Fibroblast of skin of right quadriceps (primary cell): ENCODE measurements at places on chromosomes 16 and 17.

- DNase-seq: no peak
These were observed 12.2 kb upstream of the ADGRG1 start for GRCh38 chr16:57616241-57616640.

DNA sequence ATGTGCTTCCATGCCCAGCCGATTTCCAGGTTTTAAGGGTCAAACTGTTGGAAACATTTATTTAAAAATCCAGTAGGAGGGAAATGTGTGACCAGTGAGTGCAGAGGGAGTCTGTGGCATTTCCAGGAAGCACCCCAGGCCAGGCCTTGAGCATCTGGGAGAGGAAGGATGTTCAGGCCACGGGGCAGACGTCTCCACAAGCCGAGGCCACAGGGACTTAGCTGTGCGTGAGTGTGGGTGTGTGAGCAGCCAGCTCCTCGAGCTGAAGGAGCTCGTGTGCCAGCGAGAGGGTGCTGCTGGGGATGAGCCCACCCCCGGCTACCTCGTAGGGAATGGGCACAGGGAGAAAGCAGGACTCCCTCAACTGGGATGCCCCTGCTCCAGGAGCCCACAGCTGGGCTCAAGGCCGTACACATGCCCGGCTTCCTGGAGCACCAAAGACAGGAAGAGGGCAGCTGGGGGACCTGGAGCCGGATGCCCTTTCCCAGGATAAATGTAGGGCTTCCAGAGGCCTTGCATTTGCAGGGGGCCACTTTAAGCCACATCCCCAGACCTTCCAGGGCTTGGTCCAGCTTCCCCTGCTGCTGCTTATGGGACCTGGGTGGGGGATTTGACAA lies 12.5 kb downstream of the NPTX1 start:
- DNase-seq: no peak

- DNase-seq: no peak
These were observed 56.8 kb upstream of the HS3ST2 start for GRCh38 chr16:22757202-22757601.

DNA sequence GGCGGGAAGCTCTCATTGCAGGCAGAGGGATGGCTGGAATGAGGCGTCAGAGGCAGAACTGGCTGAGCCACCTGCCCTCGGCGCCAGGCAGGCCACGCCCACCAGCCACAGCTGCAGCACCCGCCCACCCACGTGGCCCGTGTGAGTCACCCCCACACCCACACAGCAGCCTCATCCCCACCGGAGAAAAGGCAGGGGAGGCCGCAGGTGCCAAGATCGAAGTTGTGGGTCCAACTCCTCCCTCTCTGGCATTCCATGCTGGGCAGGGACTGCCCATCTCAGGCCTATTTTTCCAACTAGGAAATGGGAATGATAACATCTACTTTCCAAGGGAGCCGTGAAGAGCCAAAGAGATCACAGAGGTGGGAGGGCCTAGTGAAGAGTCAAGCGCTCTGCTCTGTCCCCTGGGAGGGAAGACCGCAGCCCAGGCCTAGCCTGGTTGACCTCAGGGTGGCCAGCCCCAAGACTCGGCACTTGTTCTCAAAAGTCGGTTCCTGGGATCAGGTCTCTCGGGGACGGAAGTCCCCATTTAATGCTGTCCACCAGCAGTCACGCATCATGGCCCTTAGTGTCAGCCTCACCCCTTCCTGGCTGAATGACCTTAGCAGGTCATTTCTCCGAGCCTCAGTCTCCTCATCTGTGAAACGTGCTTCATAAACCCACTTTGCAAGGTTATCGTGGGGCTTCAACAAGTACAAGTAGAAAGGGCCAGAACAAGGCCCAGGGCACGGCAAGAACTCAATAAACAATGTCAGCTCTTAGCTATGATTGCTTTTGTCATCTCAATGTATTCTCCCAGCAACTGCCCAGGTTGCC lies at the start of gene TRPV3:
Gene TRPV3 (minus strand): TSS at position 45 of the 816 bp plus-strand sequence. CDS start 2,962 bp downstream, outside the sequence.
- DNase-seq: no peak

DNA sequence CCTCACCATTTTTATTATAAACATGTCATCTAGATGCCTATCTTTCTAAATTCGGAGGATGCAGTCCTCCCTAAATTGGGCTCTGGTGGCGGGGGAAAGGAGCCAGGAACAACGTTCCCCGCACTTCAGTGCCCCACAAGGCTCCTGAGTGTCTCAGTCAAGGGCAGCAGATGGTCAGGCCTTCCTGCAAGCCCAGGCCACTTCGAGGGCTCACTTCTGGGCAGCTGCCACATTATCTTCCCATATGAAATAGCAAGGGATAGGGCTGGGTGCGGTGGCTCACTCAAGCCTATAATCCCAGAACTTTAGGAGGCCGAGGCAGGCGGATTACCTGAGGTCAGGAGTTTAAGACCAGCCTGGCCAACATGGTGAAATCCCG lies 32.3 kb downstream of the FBXO31 start:
- no peak for DNase-seq

DNA sequence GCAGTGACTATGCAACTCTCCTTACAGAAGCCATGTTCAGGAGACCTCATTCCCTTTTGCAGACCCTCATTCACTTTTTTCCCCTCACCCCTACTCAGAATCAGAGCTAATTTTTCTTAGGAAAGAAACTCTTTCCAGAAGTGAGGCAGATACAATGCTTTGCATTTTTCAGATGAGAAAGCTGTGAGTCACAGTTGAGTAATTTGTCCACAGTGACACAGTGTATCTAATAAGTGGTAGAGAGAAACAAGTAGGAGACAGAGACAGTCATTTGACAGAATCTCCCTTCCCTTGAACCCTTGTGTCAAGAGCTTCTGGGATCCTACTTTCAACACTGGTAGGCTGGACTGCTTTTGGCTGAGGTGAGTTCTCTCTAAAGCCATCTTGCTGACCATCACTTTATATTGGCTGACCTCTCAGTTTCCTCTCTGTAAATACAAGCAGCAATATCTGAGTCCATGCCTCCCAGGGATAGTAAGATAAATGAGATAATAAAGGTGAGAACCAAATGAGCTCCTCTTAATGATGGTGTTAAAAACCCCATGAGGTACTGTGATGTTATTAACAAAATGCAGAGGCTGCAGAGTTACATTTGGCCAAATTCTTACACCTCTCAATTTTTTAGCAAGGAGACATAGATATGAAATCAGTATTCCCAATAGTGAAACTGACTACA lies 130.8 kb downstream of the CA10 start:
- DNase-seq: peak; percentile 84

DNA sequence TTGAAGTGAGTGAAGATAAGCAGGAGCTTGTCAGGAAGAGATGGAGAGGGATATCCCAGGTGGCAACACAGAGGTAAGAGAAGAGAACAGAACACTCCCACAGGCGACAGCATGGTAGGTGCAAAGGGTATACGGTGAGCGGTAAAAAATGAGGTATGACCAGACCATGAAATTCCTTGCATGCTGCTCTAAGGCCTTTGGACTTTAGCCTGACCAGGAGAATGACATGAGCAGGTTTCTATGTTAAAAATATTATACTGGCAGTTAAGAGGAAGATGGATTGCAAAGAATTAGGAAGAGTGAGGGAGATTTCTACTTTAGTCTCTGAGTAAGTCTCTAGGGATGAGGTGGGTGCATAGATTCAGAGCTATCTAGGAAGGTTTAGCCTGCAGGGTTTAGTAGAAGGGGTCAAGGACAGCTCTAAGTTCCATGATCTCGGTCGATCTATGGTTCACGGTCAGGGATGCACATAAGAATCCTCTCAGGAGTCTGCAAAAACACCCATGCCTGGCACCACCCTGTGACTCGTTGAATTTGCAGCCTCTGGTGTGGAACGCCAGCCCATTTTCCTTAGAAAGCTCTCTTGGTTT lies 65.7 kb downstream of the HLF start:
- no peak for DNase-seq

DNA sequence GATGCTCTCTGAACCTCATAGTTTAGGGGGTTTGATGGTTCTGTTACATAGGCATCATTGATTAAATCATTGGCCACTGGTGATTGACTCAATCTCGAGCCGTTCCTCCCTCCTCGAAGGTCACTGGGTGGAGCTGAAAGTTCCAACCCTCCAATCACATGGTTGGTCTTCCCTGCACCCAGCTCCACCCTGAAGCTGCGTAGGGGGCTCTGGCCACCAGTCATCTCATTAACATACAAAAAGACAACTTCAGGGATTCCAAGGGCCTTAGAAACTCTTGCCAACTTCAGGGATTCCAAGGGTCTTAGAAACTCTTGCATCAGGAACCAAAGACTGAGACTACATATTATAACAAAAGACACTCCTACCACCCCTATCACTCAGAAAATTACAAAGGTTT lies 306.5 kb upstream of the TNRC6C start:
- no peak for DNase-seq

- DNase-seq: no peak
These were observed 5.8 kb upstream of the CHCT1 start for GRCh38 chr17:60416368-60416925.

DNA sequence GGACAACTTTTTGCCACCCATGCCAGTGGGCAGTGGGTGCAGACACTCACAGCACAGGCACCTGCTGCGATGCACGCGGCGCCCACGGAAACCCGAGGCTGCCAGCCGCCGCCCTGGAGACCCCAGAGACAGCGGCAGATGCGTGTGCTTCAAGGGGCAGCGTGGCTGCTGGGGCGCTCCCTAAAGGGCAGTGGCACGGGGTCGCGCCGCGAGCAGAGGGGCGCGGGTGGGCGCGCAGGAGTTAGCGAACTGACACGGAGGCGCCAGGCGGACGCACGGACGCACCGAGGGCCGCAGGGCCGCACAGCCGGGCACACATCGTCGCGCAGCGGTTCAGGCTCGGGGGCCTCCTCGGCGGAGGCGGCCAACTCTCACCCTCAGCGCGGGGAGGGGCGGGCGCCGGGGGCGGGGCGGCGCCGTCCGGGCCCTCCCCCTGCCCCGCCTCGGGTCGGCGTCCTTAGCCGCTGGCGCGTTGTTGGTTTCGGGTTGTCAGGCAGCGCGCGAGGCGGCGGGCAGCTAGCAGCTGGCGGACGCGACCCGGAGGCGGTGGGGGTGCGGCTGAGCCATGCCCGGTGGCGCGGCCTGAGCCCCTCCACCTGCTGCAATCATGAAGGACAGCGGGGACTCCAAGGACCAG lies at the start of gene KIF19:
Gene KIF19 (plus strand): TSS at position 484 of the 637 bp plus-strand sequence. CDS start 124 bp downstream, at position 608.
- no peak for DNase-seq

GRCh38 chr17:22273308-22273707 lies 581.0 kb downstream of the KCNJ18 start:
- no peak for DNase-seq

DNA sequence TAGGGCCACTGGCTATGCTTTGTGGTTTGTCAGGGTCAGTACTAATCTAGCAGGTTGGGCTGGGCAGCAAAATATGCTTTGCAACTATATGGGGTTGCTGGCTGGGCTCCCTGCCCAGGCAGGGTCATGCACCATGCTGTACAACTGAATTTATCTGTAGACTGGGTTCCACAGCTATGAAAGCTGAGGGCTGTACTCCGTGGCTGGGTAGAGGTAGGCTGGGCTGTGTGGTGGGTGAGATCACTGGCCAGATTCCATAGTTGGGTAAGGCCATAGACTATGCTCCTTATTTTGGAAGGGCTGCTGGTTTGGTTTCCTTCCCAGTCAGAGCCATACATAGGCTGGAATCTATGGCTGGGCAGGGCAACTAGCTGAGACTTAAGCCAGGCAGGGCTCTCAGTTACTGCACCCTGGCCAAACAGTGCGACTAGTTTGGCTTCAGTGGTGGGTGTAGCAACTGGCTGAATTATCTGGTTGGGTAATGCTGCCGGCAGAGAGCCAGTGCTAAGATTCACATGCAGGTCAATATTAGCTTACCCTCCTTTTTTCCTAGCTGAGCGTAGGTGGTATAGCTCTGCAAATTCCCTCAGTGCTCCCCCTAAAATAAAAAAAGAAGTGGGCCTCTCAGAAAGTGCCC lies 769.1 kb upstream of the CDH8 start:
- DNase-seq: no peak

GRCh38 chr17:10354651-10355050 lies 18.2 kb downstream of the MYH13 start:
- no peak for DNase-seq

GRCh38 chr16:86862595-86863280 lies 284.4 kb downstream of the FOXL1 start:
- no peak for DNase-seq

DNA sequence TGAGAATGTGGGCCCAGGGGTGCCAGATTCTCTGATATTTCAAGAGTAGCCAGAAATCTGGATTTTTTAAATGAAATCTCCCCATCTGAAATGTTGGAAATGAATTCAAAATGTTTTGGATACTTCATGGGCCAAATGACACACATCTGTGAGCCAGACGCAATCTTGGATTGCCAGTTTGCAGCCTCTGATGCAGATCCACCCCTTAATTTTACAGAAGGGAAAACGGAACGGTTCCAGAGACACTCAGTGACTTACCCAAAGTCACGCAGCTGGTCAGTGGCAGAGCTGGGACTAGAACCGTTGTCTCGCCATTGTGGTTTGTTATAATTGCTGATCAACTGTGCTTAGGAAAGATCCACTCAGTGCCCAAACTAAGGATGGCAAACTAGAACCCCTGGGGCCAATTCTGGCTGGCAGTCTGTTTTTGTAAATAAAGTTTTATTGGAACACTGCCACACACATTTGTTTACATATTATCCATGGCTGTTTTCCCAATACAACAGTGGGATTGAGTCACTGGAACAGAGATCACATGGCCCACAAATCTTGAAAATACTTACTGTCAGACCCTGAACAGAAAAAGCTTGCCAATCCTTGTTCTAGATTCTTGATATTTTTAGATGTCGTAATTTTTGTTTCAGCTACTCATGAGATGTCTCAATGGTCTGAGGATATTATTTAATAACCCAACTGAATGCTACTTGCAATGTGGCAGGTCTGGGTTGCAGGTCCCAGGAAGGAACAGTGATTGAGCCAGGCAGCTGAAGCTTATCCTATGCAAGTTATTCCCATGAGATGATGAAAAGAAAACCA lies 143.8 kb downstream of the AXIN2 start:
- DNase-seq: peak; percentile 22

DNA sequence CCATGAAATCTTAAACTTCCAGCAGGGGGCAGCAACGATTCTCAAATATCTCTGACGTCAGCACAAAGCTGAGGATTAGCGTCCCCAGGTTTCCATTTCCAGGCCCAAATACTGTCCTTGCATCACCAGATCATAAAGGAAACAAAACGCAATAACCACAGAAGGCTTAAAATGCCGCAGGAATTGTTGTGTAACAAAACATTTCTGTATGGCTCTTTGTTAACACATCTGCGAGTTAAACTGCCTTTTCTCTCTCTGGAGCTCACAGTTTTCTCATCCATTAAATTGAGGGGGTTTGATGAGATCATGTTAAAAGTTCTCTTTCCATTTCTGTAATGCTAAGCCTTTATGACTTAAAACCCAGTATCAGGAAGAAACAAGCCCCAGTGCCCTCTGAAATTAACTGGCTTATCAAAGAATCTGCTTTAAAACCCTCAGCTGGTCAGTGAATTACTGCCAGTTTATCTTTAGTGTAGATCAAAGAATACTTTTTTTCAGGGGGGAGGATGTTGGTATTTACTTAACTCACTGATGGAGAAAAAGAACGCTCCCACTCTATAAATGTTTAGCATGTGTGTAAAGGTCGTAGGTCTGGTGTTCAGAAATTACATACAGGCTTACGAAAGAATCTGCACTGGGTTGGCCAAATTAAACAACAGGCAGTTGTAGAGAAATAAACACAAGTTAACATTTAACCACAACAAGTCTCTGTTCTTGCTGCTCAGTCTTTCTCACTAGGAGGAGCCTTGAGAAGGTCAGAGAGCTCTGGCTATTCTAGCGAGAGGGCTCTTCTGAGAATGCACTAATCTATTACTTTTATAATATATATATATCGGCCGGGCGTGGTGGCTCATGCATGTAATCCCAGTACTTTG lies 10.6 kb upstream of the TERF2 start:
- DNase-seq: peak; percentile 95

GRCh38 chr17:79473111-79473875 lies 137.6 kb downstream of the RBFOX3 start:
- DNase-seq: no peak
